ENCODE measurements at places on chromosomes 4 and X. TPM values are rescaled to one million over a fixed set of nuclear protein-coding genes. Genes with fewer than 3 reads are reported as not detected.

Gene SH2D1A
- not detected for total RNA-seq

Gene SLC6A8
- total RNA-seq, result 2.0 TPM

Gene ASB12
- total RNA-seq, result not detected

Gene LRIT3
- not detected for total RNA-seq

Gene VEGFC
- total RNA-seq, result 37.3 TPM

Gene CTAG1B
- not detected for total RNA-seq

Gene ZCCHC12
- not detected for total RNA-seq

Gene GPR143
- 1.9 TPM for total RNA-seq

Gene THAP6
- total RNA-seq, result 4.9 TPM

Gene C4orf51
- total RNA-seq, result not detected

Gene NFXL1
- total RNA-seq, result 3.7 TPM

Gene USP11
- 13.3 TPM for total RNA-seq

Gene TMEM150C
- 4.7 TPM for total RNA-seq

Gene PSAPL1
- not detected for total RNA-seq

Gene NKRF
- 5.5 TPM for total RNA-seq

Gene SMR3B
- not detected for total RNA-seq

Gene EGFL6
- total RNA-seq, result not detected

Gene MAGEC2
- total RNA-seq, result not detected

Gene FHIP1A
- 0.40 TPM for total RNA-seq

Gene SSX2B
- not detected for total RNA-seq

Gene PCDH11X
- not detected for total RNA-seq

Gene MAGEB10
- total RNA-seq, result not detected

Gene EPHA5
- total RNA-seq, result not detected

Gene BMP3
- total RNA-seq, result not detected

Gene EREG
- under 0.01 TPM for total RNA-seq

Gene CDKL2
- not detected for total RNA-seq

Gene KIT
- 0.25 TPM for total RNA-seq

Gene ATOH1
- not detected for total RNA-seq

Gene GJB1
- not detected for total RNA-seq

Gene SPANXN4
- total RNA-seq, result not detected

Gene FAM47A
- total RNA-seq, result not detected

Gene RPL10
- 5,610 TPM for total RNA-seq

Gene SHROOM4
- total RNA-seq, result 45.8 TPM

Gene CCDC158
- total RNA-seq, result not detected

Gene TXK
- 1.4 TPM for total RNA-seq

Gene TBC1D8B
- 3.1 TPM for total RNA-seq

Gene KLHL4
- 19.2 TPM for total RNA-seq

Gene CXCL3
- total RNA-seq, result 4.1 TPM

Gene ESX1
- not detected for total RNA-seq

Gene JADE3
- total RNA-seq, result 5.2 TPM

Gene WNK3
- 0.15 TPM for total RNA-seq

Gene PIN4
- total RNA-seq, result 12.2 TPM

Gene CTAG1A
- total RNA-seq, result not detected

Gene CCSER1
- not detected for total RNA-seq

Gene FANCB
- 4.1 TPM for total RNA-seq

Gene ZNF157
- total RNA-seq, result not detected

Gene IL3RA
- total RNA-seq, result 36.0 TPM

Gene NDST3
- 0.54 TPM for total RNA-seq

Gene GCNA
- 0.25 TPM for total RNA-seq

Gene MCF2
- total RNA-seq, result not detected

Gene HCFC1
- 60.4 TPM for total RNA-seq

Gene ZAR1
- not detected for total RNA-seq
